ENCODE measurements at places on chromosomes 7 and 10.

DNA sequence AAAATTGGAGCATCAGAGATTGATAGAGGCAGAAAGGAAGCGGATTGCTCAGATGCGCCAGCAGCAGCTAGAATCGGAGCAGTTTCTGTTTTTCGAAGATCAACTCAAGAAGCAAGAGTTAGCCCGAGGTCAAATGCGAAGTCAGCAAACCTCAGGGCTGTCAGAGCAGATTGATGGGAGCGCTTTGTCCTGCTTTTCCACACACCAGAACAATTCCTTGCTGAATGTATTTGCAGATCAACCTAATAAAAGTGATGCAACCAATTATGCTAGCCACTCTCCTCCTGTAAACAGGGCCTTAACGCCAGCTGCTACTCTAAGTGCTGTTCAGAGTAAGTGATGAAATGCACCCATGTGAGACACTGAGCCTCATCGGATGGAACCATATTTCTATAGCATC is 33.1 kb downstream of the STAMBPL1 start:
- DNase-seq: no peak

GRCh38 chr7:141072548-141073172 is 1.2 kb upstream of the TMEM178B start:
- DNase-seq: no peak

DNA sequence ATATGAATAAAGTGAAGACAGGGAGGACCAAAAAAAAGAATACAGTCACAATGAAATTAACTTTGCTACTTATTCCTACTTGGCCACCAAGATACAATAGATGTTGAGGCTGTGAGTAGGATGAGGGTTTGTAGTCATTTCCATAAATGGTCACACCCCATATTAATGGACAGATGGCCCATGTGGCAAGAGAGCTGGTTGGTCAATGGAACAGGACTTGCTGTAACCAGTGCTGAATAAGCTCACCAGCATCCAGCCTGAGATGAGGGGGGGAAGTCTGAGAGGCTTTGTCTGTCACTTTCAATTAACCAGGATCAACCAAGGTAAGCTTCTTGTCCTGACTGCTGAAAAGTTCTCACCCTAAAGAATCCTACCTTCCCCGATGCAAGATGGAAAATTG is 130.4 kb upstream of the KCNMA1 start:
- DNase-seq: no peak

- DNase-seq: no peak
Observed at GRCh38 chr10:51375790-51376189, 301.5 kb downstream of the PRKG1 start.

- no peak for DNase-seq
Observed at GRCh38 chr10:119518936-119519335, 23.6 kb downstream of the RGS10 start.

DNA sequence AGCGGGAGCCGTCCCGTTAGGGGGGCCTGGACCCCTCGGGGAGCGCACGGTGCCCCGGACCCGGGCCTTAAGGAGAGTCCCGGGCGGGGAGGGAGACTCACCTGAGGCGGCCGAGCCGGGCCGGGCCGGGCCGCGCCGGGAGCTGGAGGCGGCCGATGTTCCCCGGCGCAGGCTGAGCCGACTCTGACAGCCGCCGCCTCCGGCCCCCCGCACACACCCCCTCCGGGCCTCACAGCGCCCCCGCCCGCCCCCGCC is at the start of gene ACHE:
Gene ACHE (minus strand): TSS at position 188 of the 255 bp plus-strand sequence. CDS start 1,656 bp downstream, outside the sequence.
- DNase-seq: no peak

- DNase-seq: no peak
Observed at GRCh38 chr7:35720032-35720431, 25.1 kb upstream of the HERPUD2 start.
